Activated CD4-positive, alpha-beta memory T cell treated with anti-CD3 and anti-CD28 coated beads, Interleukin-2, amount 10 ng/mL, durations not matched to agents 7 days and 5 days (primary cell): ENCODE measurements at places on chromosomes 7 and 10. TPM values are rescaled to one million over a fixed set of nuclear protein-coding genes. Genes with fewer than 3 reads are reported as not detected.

Gene MYL10
- not detected for total RNA-seq

Gene HOXA1
- 0.86 TPM for total RNA-seq

Gene GRM3
- not detected for total RNA-seq

GRCh38 chr10:75427951-75428350 lies 3.5 kb upstream of the LRMDA start:
- DNase-seq: no peak

- no peak for DNase-seq
These were observed 129.9 kb downstream of the ADARB2 start for GRCh38 chr10:1607466-1607865.

GRCh38 chr7:40527723-40528122 lies 392.9 kb downstream of the SUGCT start:
- no peak for DNase-seq

DNA sequence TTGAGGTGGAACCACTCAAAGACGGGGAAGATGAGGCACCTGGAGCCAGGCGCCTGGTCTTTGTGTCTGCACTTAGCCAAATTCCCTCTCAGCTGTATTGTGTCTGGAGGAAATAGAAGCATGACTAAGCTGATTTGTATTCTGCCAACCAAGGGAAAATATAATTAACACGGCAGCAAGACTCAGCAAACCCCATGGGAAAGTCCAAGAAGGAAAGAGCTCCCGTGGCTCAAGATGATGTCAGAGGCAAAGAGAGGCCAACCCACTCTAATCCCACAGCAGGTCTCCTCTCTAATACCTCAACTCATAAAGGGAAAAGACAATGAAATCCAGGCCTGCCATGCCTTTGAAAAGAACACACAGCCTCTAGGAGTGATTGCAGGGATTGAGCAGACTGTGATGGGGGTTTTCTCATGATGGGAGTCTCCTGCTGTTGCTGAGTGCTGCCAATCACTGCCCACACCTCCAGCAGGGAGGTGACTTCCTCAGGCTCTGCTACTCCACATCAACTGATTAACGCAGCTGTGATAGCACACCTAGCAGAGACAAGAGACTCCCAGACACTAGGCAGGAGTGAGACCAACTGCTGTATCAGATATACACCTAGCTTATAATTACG lies 255.5 kb upstream of the C7orf33 start:
- DNase-seq: no peak

DNA sequence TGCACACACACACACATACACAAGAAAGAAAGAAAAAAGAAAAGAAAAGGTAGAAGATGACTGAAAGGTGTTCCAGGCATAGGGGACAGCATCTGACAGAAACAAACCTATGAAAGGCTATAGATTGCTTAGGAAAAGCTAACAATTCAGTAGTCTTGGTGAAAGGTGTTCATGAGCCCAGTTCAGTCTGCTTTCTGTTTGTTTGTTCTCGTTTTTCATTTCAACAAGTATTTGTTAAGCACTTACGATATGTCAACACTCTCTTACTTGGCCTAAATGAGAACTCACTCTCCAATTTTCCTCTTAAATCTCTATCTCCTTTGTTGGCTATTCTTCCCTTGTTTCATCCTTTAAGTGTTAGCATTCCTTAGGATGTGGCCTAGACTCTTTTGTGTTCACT lies 133.2 kb downstream of the GRM8 start:
- DNase-seq: no peak

DNA sequence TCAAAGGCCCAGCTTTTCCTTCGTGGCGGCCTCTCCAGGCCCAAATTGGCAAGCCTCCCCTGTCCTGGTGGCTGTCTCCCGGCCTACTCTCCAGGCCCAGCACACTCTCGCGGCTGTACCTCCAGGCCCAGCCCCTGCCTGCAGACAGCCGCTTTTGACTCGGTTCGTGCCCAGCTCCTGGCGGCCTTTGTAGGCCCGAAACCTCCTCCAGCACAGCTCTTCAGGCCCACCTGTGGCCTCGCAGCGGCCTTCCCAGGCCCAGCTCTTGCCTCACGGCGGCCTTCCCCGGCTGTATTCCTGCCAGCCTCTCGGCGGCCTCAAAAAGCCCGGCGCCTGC lies 18.2 kb upstream of the TMEM248 start:
- no peak for DNase-seq
